Posterior cingulate gyrus (tissue), 11 donors: ENCODE measurements at places on chromosomes 16 and 17.

DNA sequence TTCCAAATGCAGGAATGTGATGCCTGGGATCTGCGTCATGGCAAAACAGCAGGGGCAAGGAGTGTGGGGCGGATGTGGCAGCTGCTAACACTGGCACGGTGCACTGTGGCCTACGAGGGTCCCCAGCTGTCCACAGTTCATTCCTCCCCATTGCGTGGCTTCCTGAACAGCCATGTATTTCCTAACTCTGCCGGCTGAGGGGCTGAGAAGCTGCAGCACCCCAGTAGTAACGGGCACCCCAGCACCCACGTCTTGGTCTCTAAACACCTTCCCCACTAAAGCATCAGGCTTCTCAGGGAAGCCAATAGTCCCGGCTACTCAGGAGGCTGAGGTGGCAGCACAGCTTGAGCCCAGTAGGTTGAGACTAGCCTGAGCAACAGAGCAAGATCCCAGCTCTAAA, 47.6 kb downstream of the LMF1 start:
- no peak for DNase-seq

- no peak for DNase-seq
Observed at GRCh38 chr17:19418251-19418992, 7.4 kb downstream of the RNF112 start.

DNA sequence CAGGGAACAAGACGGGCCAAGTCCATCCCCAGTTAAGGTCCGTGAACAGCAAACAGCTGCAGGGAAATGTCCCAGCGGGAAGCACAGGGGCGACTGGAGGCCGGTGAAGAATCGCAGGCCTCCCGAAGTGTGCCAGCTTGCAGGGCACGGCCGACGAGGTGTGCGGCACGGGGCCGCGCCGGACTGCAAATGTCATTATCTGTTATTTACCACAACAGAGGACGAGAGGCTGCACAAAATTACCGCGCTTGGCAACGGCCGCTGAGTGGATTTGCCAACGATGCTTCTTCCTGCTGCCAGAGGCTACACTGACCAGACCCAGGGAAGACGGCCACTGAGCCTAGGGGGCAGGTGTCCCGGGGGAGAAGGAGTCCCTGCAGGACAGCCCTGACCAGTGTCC, 53.1 kb downstream of the RPH3AL start:
- DNase-seq, result no peak

GRCh38 chr16:70410734-70411133, 28.2 kb downstream of the ST3GAL2 start:
- DNase-seq, result peak; percentile 43

DNA sequence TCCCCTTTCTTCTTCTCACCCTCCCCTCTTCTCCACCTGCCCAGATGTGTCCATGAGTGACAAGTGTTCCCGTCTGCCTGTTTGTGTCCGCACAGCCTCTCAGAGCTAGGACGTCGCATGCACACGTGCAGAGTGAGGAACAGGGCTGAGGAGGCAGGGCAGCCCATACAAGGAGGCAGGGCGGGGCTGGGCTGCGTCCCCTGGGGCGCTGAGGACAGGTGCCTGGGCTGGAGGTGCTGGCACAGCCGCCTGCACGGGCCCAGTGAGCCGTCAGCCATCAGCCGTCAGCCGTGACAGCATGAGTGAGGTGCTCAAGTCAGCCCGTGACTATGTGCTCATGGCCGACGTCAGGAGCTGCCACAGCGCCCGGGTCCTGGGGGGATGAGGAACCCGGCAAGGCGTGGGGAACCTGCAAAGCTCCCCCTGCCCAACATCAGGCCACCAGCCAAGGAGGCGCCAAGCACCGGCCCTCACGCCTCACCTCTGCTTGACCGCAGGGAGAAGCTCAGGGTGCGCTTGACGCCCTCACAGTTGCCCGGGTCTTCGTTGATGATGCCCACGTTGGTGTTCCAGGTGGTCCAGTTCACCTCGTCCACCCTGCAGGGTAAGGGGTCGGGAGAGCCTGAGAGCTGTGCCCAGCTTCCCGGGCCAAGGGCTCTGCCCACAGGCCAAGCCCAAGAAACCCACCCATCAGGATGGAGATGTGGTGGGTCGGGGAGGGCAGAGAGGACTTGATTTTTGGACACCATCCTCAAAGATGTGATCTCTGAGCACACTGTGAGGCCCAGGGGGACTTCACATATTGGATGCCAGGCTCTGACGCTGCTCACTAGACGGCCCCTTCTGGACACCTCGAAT, 13.7 kb upstream of the TRPV3 start:
- peak; percentile 44 for DNase-seq

GRCh38 chr16:72241930-72242329, 70.0 kb upstream of the PMFBP1 start:
- DNase-seq, result peak; percentile 31

- DNase-seq, result no peak
Observed at GRCh38 chr17:48483471-48484131, 47.2 kb downstream of the HOXB1 start.
